ENCODE measurements at places on chromosomes 2 and 18.

GRCh38 chr18:75041586-75041985 is 167.4 kb downstream of the PTGR3 start:
- no peak for DNase-seq

DNA sequence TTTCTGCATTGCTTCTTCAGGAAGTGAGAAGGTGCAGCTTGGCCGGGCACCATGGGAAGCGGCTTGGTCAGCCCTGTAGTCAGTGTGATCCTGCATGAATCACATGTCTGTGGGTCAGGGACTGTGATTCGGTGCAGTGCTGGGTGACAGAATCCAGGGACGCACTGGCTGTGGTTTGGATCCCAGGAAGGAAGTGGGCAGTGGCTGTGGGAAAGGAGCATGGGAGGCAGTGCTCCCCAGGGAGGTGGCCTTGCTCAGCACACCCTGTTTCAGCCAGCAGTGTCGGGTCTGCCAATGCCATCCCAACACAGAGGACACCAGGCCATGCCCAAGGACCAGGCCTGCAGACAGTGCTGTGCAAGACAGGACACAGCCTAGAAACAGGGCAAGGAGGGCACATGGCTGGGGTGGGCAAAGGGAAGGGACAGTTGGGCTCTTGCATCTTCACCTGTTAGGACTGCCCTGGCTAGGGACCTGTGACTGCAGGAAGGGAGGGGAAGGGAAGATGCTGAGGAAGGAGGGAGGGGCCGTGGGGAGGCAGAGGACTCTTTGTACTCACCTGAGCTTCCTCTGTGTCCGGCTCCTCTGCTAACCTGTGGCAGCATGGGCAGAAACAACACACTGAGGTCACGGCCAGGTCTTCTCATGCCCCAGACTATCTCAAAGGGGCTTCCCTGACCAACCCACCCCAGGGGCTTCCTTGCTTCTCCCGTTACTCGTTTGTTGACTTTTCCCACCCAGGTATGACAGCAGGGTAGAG is 37.2 kb upstream of the DNMT3A start:
- DNase-seq = no peak

DNA sequence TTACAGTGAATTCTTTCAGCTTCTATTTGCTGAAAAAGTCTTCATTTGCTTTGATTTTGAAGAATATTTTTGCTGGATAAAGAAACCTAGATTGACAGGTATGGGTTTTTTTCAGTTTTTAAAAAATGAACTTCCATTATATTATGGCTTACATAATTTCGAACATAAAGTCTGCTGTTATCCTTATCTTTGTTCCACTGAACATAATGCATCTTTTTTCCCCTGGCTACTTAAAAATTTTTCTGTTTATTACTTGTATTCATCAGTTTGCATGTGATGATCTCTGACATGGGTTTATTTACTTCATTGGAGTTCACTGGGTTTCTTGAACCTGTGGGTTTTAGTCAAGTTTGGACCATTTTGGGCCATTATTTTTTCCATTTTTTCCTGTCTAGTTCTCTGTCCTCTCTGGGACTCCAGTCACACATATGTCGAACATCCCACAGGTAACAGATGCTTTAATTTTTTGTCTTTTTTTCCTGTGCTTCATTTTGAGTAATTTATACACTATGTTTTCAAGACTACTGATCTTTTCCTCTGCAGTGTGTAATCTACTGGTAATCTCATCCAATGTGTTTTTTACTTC is 33.1 kb downstream of the SEC11C start:
- no peak for DNase-seq

- no peak for DNase-seq
These were observed 51.5 kb upstream of the FRZB start for GRCh38 chr2:182917924-182918323.

DNA sequence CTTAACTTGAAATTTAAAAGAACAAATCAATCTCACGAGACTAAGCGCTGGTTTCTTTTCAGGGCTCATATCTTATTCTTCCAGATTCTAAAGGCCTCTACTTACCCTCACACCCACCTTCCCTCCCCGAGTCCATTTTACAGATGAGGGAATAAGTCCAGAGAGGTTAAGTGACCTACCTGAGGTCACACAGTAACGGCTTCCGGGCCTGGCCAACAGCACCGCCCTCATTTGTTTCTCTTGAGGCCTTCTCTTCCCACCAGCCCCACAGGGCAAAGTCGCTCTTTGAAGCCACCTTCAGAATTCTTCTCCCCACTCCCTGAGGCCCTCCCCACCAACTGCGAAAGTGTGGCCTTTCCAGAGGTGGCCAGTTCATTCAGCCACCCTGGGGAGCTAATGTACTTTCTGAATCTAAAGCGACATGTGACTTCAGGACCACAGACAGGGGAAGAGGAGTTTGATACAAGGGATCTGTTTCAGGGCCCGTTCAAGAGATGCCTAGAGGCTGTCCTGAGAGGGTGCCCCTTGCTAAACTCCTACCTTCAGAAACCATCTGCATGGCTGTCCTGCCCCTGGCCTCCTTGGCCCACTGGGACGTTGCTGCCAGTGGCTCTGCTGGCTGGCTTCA is 275.3 kb downstream of the HAUS1 start:
- DNase-seq = no peak

GRCh38 chr2:17056236-17056635 is 390.6 kb upstream of the CYRIA start:
- no peak for DNase-seq

DNA sequence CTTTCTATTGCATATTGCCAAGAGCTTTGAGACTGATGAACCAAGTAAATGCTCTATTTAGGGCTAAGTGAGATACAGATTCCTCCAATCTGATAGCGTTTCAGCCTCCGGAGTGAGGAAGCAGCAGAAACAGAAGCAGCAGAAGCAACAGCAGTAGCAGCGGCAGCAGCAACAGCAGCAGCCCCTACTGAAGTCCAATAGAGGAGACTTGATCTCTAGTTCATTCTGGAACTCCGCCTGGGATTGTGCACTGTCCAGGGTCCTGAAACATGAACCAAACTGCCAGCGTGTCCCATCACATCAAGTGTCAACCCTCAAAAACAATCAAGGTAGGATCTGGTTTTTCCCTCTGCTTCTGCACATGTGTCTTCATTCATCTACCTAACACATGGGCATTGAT is at the start of gene DPP10:
Gene DPP10 (plus strand): TSS at position 132 of the 400 bp plus-strand sequence.
- DNase-seq = no peak
